MG63 (cell line): ENCODE measurements at places on chromosomes 2 and 18. TPM values are rescaled to one million over a fixed set of nuclear protein-coding genes. Genes with fewer than 3 reads are reported as not detected.
A peak's percentile ranks its signal among the peaks of the same experiment; 100 is the strongest.

PLEKHB2 gene
- 91.0 and 97.0 TPM in 2 replicates for total RNA-seq

IL37 gene
- 3.1 and 6.9 TPM in 2 replicates for total RNA-seq

GPR155 gene
- total RNA-seq, result 3.0 and 23.3 TPM in 2 replicates

C2orf72 gene
- 0.49 TPM in 1 of 2 replicates, not detected in the other for total RNA-seq

FAM237A gene
- not detected in 2 replicates for total RNA-seq

ERBB4 gene
- 0.07 TPM in 1 of 2 replicates, not detected in the other for total RNA-seq

DNA sequence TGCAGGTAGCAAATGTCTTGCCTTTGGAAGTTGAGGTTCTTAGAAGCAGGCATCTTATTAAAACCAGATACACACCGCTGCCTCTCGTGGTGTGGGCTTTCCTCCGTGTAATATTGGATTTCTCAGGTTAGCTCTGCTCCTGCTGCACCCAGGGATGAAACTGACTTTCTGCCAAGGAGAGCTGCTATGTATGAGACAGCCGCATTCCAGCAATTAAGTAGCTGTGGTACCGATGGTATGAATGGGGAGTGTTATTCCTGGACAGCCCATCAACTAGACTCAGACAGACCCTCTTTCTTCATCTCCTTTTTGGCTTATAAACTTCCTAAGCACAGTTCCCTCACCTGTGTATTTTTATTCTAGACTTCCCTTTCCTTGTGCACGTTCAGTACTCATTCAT is 6.8 kb upstream of the EHD3 start:
- DNase-seq, result no peak

- DNase-seq, result no peak
Observed at GRCh38 chr2:68537011-68537410, 69.6 kb downstream of the APLF start.

- DNase-seq, result peak; percentile 8
Observed at GRCh38 chr18:3162181-3162580, 57.6 kb downstream of the MYOM1 start.

GRCh38 chr18:80035997-80036396 is 1.8 kb downstream of the RBFA start:
- DNase-seq, result no peak

DNA sequence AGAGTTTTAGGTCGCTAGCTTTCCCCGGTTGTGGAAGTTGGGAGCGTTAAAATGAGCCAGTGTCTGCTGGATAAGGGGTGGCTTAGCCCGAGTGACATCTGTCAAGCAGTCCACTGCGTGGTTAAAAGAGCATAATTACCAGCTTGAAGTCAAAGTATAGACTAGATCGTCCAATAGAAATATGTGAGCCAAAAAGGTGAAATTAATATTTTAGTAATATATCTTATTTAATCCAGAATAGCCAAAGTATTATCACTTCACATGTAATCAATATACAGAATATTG is 654 bp downstream of the COMMD1 start:
- no peak for DNase-seq

DNA sequence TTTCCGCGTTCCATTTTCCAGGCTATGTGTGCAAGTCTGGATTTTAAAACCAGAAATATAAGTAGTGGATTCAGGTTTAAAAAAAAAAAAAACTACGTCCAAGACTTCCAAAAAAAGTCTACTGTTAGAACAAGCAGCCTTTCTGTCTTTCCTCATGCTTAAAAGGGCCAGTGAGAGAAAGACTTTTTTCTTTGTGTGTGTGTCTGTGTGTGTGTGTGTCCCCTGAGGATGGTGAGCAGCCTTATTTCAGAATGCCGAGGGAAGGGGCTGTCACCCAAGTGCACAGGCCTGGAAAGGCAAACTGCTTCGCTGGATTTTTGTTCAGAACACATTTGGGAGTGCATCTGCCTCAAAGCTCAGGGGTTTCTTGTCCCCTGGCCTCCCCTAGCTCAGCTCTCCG is 98.8 kb downstream of the ZBTB7C start:
- no peak for DNase-seq

DNA sequence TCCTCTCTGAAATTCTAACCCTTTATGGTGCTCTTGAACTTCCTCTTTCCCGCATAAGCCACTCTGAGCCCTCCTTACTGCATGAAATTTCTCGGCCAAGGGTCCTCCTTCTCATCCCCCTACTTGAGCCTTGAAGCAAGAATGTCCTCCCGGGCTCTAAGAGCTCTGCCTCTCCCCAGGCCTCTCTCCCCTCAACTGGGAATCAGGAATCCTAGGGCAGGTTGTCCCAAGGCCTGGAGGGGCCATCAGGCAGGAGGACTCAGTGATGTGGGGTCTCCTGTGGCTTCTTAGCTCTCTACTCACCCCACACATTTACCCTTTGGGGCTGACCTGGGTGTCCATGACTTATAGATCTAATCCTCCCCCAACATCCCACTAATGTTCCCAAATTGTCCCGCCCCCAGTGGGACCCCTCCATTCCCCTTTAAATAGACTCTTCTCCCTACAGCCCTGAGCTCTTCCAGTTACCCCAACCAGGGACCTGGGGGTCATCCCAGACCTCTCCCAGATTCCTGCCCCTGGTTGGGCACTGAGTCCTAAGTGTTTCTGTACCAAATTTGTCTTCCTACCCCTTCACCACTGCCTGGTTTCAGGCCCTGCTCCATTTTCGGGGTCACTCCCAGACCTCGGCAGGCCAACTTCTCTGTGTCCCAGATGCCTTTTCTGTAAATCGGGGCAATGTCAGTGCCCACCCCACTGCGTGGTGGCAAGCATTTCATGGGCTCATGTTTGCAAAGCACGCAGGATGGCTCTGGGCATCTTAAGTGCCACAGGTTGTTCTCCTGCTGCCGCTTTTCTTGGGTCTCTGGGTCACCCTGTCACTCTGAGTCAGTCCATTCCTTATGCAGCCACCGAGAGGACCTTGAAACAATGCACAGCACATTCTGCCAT is 171.2 kb downstream of the ASB1 start:
- DNase-seq, result no peak

- DNase-seq, result no peak
Observed at GRCh38 chr2:45441571-45441970, 169.5 kb downstream of the SRBD1 start.
